Activated naive CD4-positive, alpha-beta T cell treated with anti-CD3 and anti-CD28 coated beads, Interleukin-2, amount 50 U/mL, for 16 hours (primary cell): ENCODE measurements at places on chromosomes 5 and 9.
A peak's percentile ranks its signal among the peaks of the same experiment; 100 is the strongest.

- DNase-seq, result no peak
Observed at GRCh38 chr5:569868-570361, 42.2 kb upstream of the CEP72 start.

- no peak for DNase-seq
Observed at GRCh38 chr5:5933651-5934050, 444.7 kb downstream of the MED10 start.

DNA sequence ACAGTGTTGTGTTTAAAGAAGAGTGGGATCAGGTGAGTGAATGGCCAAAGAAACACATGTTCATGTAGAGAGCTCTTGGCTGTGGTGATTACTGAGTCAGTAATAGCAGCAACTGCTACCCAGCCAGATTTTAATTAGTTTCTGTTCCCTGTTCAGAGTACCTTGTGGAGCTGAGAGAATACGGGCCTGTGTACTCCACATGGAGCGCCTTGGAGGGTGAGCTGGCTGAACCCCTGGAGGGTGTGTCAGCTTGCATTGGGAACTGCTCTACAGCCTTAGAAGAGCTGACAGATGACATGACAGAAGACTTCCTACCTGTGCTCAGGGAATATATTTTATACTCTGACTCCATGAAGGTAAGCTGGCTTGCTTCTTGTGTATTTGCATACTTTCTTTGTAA is 52.3 kb downstream of the SLC46A2 start:
- no peak for DNase-seq

- no peak for DNase-seq
Observed at GRCh38 chr5:607541-608428, 4.4 kb upstream of the CEP72 start.

GRCh38 chr5:96374653-96375052 is 58.4 kb downstream of the PCSK1 start:
- no peak for DNase-seq

- peak; percentile 38 for DNase-seq
Observed at GRCh38 chr5:157108976-157109375, at the start of gene HAVCR2. HAVCR2 (minus strand) TSS chr5:157109044; CDS start chr5:157108983, 61 bp downstream.

DNA sequence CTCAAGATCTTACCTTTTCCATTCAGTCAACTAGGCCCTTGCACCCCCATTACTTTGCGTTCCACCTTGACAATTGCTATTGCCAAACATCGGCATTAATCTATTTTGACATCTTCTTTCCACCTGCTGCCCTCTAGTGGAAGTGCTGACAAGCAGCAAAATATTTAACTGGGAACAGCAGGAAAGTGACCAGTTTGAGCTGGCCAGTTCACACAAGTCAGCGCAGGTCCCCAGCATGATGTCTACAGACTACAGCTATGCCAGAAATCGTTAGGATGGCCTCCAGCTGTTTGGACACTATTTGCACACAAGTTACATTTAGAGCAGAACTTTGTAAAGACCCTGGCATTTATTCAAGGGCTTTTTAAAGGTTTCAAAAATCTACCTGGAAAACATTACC is 160.1 kb downstream of the GHR start:
- no peak for DNase-seq

- peak; percentile 65 for DNase-seq
Observed at GRCh38 chr9:71769175-71770161, 1.2 kb upstream of the CEMIP2 start.

GRCh38 chr5:127072861-127073846 is at the start of gene C5orf63:
C5orf63 (minus strand) TSS chr5:127073502; CDS start chr5:127058995, 14,507 bp downstream.
- peak; percentile 83 for DNase-seq

- no peak for DNase-seq
Observed at GRCh38 chr9:128304971-128305288, 17.3 kb downstream of the TRUB2 start.

GRCh38 chr5:13540168-13540750 is 404.2 kb downstream of the DNAH5 start:
- no peak for DNase-seq
